Omental fat pad (tissue), 4 donors: ENCODE measurements at places on chromosomes 7 and 10.

DNA sequence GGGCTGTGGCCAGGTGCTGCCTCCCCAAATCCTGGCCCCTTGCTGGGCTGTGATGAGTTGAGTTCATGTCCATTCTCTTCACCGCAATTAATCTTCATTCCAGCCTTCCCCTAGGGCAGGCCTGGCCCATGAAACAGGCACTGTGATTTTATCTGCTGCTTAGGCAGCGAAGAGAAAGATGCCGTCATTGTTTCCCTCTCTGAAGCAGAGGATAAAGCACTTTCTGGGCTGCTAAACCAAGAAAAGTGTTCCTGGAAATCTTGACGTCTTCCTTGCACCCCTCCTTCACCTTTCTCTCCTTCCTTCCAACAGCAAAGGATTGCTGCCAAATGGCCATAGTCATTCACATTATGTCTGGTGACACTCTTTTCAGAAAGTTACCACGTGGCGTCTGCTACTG is 265.9 kb downstream of the ZEB1 start:
- no peak for DNase-seq

- DNase-seq, result no peak
These were observed 73.8 kb downstream of the LANCL2 start for GRCh38 chr7:55438757-55439525.

DNA sequence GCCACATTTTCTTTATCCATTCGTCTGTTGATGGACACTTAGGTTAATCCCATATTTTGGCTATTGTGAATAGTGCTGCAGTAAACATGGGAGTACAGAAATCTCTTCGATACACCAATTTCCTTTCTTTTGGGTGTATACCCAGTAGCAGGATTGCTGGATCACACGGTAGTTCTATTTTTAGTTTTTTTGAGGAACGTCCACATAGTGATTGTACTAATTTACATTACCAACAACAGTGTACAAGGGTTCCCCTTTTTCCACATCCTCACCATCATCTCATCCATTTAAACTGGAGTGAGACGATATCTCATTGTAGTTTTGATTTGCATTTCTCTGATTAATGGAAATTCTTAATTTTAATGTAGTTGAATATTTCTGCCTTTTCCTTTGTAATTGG is 19.3 kb downstream of the VKORC1L1 start:
- DNase-seq, result no peak

- DNase-seq, result no peak
These were observed 448 bp upstream of the GOLGA7B start for GRCh38 chr10:97849103-97849686.

- DNase-seq, result no peak
These were observed 183.0 kb downstream of the SRPK2 start for GRCh38 chr7:105205592-105206237.
